ENCODE measurements at places on chromosomes 3 and 15. TPM values are rescaled to one million over a fixed set of nuclear protein-coding genes. Genes with fewer than 3 reads are reported as not detected.

DNA sequence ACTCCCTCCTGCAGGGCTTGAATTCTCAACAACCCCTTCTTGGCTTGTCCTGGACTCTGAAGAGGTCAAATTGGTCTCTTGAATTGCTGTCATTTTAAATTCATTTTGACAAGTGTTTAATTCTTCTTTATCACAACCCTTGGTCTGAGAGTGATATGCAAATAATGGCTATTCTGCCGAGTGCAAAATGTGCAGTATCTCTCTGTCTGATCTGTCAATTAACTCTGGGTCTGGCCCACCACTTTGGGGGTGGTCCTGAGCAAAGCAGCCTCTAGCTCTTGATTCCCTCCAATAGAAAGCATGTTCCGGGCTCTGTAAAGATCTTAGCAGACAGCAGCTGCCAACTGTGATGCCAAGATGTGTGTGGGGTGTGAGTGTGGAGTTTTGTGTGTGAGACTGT, 2.2 kb upstream of the IGDCC3 start:
- H3K4me1 ChIP-seq: peaks cover 40% of the 10 kb centered on the region
- no peak overlapping the region for H3K27ac ChIP-seq
- H3K4me3 ChIP-seq: no peak overlapping the region
- H3K27me3 ChIP-seq: peaks cover 42% of the 10 kb centered on the region
- DNase-seq: peak; percentile 62

GRCh38 chr3:11907667-11908660, 61.3 kb upstream of the TAMM41 start:
- no peaks in the 10 kb centered on the region for H3K27me3 ChIP-seq
- H3K4me1 ChIP-seq: no peaks in the 10 kb centered on the region
- no peak for DNase-seq
- no peak overlapping the region for H3K4me3 ChIP-seq

DNA sequence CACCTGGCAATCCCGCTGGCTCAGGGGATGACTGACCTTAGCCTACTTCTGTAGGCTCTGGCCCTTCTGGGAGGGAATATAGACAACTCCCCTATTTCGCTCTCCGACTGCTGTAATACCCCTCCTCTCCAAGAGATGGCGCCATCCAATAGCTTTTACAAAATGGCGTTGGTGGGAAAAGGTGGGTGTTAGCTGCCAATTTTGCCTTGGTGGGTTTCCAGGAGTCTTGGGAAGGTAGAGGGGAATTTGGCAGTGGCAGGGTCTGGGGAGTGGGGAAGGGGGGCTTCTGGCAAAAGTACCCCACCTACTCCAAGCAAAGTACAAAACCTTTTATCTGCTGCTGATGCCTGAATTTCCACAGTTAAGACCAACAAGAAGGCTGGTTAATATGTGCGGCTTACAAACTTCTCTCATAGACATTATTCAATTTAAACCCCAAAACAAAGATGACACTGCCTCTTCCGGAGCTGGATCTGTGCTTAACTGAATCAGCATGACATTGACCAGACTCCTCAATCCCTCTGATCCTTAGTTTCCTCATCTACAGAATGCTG, 62.1 kb downstream of the RASGRF1 start:
- H3K4me1 ChIP-seq: no peaks in the 10 kb centered on the region
- H3K27ac ChIP-seq: no peak overlapping the region
- H3K36me3 ChIP-seq: no peaks in the 10 kb centered on the region
- H3K27me3 ChIP-seq: no peaks in the 10 kb centered on the region

DNA sequence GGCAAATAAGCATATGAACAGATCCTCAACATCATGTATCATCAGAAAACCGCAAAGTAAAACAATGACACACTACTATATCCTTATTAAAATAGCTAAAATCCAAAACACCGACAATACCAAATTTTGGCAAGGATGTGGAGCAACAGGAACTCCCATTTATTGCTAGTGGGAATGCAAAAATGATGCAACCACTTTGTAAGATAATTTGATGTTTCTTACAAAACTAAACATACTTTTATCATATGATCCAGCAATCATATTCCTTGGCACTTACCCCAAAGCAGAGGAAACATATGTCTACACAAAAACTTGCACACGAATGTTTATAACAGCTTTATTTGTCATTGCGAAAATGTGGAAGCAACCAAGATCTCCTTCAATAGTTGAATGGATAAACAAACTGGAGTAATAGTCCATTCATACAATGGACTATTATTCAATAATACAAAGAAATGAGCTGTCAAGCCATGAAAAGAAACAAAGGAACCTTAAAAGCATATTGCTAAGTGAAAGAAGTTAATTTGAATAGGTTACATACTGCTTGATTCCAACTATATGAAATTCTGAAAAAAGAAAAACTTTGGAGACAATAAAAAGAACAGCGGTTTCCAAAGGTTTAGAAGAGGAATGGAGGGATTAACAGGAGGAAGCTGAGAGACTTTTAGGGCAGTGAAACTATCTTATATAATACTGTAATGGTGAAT, 172.0 kb downstream of the VPS13C start:
- DNase-seq: no peak
- H3K27me3 ChIP-seq: no peaks in the 10 kb centered on the region
- H3K27ac ChIP-seq: no peak overlapping the region
- H3K4me3 ChIP-seq: no peak overlapping the region
- H3K36me3 ChIP-seq: peaks cover 54% of the 10 kb centered on the region
- H3K4me1 ChIP-seq: no peaks in the 10 kb centered on the region

- DNase-seq: peak; percentile 85
- no peak overlapping the region for H3K4me3 ChIP-seq
- H3K27ac ChIP-seq: peak overlapping the region; percentile 99
- H3K4me1 ChIP-seq: peaks cover 24% of the 10 kb centered on the region
Measured at GRCh38 chr3:170622369-170623159, 36.7 kb upstream of the SLC7A14 start.

DNA sequence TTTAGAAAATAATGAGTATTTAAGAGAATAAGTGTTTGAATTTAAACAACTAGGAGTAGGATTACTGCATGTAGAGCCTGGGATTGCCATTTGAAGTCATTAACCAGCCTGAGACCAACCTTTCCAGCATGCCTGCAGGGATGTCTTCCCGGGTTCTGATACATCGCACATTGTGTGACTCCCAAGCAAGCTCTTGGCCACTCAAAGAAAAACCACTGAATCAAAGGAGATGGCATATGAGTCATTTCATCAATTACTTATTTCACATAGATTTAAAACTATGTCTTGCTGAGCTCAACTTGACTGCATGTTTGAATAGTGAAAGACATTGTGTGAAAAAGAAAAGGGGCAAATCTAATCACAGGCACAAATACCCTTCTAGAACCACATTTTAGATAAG, 15.0 kb upstream of the THBS1 start:
- H3K36me3 ChIP-seq: no peaks in the 10 kb centered on the region
- DNase-seq: no peak
- H3K27me3 ChIP-seq: no peaks in the 10 kb centered on the region
- no peaks in the 10 kb centered on the region for H3K4me1 ChIP-seq

DNA sequence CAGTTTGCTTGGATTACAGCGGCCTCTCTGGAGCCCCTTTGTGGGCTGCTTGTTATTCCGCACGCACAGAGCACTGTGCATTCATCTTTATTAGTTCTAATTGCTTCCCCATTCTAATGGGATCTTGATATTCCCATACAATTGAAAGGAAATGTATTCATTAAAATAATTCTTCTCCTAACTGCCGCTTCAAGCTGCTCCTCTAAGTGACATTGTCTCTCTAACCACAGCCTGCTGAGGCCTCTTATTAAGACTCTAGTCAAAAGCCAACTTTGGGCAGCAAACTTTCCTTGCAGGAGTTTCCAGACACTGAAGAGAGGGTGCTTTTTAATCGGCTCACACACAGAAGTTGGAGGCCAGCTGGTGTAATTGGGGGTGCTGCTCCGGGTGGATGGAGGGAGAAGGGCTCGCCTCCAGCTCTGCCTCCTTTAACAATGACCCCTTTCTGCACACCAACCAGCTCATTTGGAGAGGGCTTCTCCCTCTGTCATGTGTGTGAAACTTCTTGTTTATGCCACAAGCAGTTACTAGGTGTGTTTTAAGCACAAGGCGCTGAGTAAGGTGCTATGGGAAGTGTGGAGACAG, 5.6 kb upstream of the MAGEF1 start:
- H3K27ac ChIP-seq: peak overlapping the region; percentile 81
- no peak for DNase-seq
- H3K36me3 ChIP-seq: no peaks in the 10 kb centered on the region
- H3K4me1 ChIP-seq: peaks cover 14% of the 10 kb centered on the region
- H3K27me3 ChIP-seq: no peaks in the 10 kb centered on the region

Gene BRPF1
- polyA plus RNA-seq: 13.0 TPM

Gene GNAT1
- polyA plus RNA-seq: not detected

Gene CYP8B1
- polyA plus RNA-seq: not detected
